ENCODE measurements at places on chromosomes 2 and 18.

GRCh38 chr18:51726614-51727013 is 529.1 kb upstream of the MEX3C start:
- DNase-seq: no peak

DNA sequence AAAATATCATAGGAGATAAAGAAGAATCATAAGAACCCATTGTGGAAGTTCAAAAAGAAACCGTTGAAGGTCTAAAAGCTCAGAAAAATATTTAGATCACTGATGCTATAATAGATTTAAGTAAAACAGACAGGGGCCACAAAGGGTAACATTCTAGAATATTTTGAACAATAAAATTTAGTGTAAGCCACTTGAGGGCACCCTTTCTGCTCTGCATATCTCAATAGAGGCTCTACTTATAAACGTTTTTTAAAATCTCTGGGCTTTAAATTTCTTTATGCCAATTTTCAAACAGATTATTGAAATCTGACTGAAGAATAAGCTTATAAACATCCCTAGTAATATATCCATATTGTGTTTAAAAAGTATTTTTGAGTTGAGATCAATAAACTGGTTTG is 57.6 kb upstream of the IL1RL1 start:
- DNase-seq: no peak

DNA sequence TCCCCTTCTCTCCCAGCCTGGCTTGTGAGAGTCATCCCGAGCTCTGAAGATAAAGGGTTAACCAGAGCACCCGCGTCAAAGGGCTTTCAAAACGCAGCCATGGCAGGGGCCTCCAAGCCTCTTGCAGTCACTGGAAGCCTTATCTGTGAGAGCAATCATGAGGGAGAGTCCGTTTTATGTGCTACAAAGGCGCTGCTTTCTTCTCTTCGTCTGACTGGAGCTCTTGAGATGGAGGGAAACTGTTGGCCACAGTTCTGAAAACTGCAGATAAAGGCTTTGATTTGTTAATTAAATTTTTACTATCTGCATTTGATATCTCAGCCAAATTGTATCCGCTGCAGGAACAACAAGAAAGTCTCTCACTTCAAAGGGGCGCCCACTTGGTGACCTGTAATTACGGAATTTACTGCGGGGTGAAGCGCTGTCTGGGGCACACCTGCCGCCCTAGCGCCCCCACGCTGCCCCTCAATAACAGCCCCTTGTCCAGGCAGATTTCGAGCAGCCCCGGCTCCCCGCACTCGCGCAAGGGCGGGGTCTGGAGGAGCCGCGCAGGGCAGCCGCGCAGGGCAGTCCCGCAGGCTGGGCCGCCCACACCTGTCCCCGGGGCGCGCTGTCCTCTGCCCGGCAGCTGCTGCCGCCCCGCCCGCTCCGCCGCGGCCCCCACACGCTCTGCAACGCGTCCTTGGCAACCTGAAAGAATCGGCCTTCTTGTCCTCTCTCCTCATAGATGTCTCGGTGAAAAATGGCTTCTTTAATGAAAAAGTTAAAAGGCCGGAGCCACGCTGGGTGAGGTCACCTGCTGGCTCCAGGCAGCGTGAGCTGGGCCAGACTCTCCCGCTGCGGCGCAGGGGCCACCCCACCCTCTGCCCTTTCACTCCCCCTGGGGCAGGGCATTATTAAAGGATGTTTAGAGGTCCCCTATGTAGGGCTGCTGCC is 217.9 kb downstream of the VAPA start:
- peak; percentile 14 for DNase-seq

DNA sequence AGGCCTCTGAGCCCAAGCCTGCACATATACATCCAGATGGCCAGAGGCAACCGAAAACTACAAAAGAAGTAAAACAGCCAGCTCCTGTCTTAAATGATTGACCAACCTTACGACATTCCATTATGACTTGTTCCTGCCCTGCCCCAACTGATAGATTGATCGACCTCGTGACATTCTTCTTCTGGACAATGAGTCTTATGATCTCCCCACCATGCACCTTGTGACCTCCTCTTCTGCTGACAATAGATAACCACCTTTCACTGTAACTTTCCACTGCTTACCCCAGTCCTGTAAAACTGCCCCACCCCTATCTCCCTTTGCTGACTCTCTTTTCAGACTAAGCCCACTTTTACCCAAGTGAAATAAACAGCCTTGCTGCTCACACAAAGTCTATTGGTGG is 670.0 kb upstream of the PKDCC start:
- no peak for DNase-seq

DNA sequence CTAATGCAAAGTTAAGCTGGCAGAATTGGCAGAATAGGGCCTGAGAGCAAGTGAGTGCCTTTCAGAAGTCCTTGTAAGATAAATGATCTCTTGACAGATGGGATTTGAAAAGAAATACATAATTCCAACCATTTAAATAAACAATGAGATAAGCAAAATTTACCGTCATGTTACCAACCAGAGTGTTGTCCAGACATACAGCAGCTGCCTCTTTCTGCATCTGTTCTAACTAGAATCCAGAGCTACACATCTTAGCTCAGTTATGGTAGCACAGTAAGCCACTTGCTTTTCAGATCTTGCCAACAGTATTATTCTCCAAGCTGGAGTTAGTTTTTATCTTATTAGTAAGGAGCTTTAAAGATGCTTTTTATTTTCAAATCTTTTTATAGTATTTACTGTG is 179.6 kb downstream of the BARD1 start:
- DNase-seq: no peak

- no peak for DNase-seq
Measured at GRCh38 chr2:162086904-162087303, 12.9 kb upstream of the DPP4 start.

DNA sequence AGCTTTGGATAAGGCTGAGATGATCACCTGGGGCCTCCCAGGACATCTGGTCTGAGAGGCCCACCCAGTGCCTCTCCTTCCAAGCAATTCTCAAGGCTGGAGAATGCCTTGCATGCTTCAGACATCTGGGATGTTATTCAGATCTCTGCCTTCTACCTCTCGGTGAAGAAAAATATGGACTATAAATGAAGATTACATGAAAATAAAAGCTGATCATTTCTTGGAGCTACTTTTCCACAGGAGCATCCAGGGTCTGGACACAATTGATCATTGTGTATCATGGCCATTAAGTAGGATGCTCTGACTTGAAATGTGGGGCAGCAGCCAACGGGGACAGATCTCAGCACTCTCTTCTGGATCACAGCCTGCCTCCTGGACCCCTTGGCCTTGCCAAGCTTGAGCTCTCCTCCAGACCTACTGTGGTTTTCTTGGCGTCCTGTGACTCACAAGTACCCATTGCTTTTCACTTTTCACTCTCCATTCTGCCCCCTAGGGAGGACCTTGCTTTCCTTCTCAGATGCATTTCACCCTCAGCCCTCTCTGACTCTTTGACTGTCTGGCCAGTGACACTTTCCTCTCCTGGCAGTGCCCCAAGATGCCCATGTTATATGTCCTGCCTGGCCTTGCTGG is 203.1 kb downstream of the INSIG2 start:
- no peak for DNase-seq

GRCh38 chr2:42359304-42359964 is 1.6 kb downstream of the COX7A2L start:
- DNase-seq: no peak

DNA sequence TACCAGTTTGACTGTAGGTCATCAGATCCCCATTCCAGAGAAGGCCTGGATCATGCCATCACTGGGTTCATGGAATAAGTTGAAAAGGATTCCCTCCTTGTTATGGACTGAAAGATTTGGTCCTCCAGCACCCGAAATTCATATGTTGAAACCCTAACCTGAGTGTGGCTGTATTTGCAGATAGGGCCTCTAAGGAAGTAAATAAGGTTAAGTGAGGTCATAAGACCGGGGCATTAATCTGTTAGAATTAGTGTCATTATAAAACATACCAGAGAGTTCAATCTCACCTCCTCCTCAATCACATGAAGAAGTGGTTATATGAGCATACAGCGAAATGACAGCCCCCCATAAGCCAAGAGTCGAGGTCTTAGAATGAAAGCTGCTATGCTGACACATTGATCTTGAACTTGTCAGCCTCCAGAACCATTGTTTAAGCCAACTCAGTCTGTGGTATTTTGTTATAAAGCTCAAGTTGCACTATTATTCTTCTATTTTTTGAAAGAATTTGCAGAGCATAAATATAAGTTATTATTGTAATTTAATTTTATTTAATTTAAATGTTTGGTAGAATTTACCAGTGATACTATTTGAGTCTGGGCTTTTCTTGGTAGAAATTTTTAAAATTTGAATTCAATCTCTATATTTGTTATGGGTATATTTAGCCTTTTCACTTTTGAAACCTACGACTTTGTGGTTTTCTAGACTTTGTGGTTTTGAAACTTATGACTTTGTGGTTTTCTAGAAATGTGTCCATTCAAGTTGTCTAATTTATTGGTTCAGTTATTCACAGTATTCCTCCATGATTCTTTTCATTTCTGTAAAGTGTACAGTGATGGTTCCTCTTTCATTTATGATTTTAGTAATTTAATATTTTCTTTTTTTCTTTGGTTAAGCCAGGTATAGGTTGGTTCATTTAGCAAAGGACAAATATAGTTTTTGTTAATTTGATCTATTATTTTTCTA is 1206.7 kb upstream of the CDH2 start:
- DNase-seq: no peak

DNA sequence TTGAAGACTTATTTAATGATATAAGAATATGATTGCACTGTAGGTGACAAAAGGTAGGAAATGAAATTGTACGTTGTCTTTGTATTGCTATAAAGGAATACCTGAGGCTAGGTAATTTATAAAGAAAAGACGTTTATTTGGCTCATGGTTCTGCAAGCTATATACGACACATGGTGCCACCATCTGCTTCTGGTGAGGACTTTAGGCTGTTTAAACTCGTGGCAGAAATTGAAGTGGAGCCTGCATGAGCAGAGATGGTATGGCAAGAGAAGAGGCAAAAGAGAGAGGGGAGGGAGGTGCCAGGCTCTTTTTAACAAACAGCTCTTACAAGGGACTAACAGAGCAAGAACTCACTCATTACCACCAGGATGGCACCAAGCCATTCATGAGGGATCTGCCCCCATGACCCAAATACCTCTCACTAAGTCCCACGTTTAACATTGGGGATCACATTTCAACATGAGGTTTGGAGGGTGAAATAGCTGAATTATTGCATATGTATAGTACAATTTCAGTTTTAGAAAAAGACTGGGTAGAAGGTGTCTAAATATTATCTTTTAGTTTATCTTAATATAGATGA is 86.8 kb downstream of the GULP1 start:
- DNase-seq: no peak

- no peak for DNase-seq
Measured at GRCh38 chr2:143936848-143937722, 582.8 kb downstream of the ZEB2 start.

GRCh38 chr2:99662761-99663341 is 173.0 kb upstream of the REV1 start:
- DNase-seq: no peak

- DNase-seq: no peak
Measured at GRCh38 chr2:127356531-127356930, 31.2 kb downstream of the MAP3K2 start.

DNA sequence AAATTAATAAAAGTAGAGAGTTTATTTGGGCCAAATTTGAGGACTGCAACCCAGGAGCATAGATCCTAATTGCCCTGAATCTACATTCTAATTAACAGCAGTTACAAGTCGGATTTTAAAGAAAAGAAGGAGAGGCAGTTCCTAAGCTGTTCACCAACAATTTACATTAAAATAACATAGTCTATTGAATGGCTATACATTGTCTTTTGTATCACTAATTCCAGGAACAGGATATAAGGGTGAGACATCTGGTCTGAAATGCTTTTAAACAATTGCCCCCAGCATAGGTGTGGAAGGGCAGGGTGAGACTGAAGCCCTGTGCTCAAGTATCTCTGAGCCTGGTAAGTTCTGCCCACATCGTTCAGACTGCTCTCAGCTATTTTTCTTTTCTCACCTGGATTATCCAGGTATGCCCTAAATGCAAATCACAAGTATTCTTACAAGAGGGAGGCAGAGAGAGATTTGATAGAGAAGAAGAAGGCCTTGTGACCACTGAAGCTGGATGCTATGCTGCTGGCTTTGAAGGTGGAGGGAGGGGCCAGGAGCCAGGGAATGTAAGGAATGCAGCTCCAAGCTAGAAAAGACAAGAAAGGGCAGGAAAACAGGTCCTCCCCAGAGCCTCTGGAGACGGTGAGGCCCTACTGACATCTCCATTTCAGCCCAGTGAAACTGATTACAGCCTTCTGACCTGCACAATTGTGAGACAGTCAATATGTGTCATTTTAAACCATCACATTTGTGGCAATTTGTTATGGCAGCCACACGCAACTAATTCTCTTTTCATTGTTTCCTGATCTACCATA is 189.4 kb upstream of the ARL4C start:
- DNase-seq: no peak

DNA sequence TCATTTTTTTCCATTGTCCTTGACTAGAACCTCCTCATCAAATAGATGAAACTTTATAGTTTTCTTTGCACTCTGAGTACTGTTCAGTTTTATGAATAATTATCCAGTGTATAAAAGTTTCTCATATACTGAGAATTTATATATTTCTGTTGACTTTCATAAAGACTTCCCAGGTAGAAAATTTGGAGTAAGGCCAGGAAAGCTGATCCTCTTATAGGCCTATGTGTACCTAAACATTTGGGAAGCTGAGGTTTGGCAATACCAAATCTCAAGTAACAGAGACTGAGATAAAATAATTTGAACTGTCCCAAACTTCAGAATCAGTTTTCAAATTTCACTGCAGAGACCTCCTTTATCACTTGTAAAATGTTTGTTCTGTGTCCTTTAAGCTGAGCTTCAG is 43.4 kb downstream of the CCDC102B start:
- no peak for DNase-seq

DNA sequence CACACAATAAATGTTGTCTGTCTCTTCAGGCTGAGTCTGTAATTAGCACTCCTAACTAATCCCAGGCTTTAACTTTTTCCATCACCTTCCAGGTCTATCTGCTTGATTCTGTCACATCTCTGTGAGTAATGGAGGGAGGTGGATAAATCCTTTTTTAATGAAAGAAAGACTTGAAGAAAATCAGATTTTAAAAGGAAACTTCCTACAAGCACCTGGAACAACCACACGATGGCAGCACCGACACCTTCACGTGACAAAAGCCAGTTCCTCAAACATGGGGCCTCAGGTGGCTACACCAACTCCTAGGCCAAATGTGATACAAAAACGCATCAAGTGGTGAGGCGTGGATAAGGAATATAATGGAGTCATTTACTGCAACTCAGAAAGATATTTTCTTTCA is 41.8 kb downstream of the TGFBRAP1 start:
- peak; percentile 22 for DNase-seq

DNA sequence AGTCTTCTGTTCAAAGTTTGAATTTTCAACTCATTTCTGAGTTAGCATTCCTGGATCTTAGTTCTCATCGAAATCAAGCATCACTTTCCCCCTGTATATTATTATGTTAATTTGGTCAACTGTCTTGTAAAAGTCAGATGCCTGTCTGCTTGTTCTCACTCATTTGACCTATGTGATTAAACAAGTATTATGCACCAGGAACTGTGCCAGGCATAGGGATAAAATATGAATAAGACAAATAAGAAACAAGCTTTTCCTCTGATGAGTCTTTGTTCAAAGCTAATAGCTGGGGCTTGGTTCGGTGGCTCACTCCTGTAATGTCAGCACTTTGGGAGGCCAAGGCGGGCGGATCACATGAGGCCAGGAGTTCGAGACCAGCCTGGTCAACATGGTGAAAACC is 19.7 kb upstream of the EMILIN2 start:
- no peak for DNase-seq

Data from SHP77 (cell line).